ENCODE measurements at places on chromosomes 7 and 10. TPM values are rescaled to one million over a fixed set of nuclear protein-coding genes. Genes with fewer than 3 reads are reported as not detected.

Gene GRM3
- polyA plus RNA-seq = 0.05 TPM

Gene AUTS2
- polyA plus RNA-seq = 7.0 TPM

Gene TMEM225B
- polyA plus RNA-seq = 0.41 TPM

Gene SPACDR
- 0.11 TPM for polyA plus RNA-seq

Gene ZNF365
- 0.86 TPM for polyA plus RNA-seq

Gene PMPCB
- 75.3 TPM for polyA plus RNA-seq

Gene NPFFR1
- 0.02 TPM for polyA plus RNA-seq

Gene JAKMIP3
- polyA plus RNA-seq = 0.91 TPM

Gene AGBL3
- 0.81 TPM for polyA plus RNA-seq

Gene HDAC9
- polyA plus RNA-seq = 5.5 TPM

Gene CCL24
- polyA plus RNA-seq = not detected

Gene GSAP
- polyA plus RNA-seq = 7.4 TPM

Gene OR2F2
- not detected for polyA plus RNA-seq

Gene INTS1
- polyA plus RNA-seq = 39.0 TPM

Gene ZNF736
- 2.4 TPM for polyA plus RNA-seq

All from right cardiac atrium (tissue), 5 donors.